Right lobe of liver (tissue), 6 donors: ENCODE measurements at places on chromosomes 3 and 15.

- no peak for DNase-seq
Observed at GRCh38 chr3:154678041-154678654, 248.2 kb upstream of the GPR149 start.

DNA sequence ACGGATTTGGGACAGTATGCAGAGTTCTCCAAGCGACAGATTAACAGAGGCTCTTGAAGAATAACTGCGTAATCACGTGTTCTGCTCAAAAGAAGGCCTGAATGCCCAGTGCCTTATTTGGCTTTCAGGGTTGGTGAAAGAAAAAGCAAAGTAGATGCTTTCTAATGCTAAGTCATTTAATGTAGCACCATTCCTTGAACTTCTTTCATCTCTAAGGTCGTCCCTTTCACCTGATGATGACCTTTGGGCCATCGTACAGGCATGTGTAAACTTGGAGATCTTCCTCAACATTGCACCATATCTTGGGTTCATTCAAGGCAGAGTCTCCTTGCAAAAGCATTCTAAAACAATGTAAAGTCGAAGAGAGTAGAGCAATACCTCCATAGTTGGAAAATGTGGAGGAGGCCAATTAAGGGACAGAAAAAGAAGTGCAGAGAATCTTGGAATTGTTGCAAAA is 48.9 kb downstream of the TMEM44 start:
- no peak for DNase-seq

GRCh38 chr15:47095833-47096232 is 621.5 kb upstream of the SEMA6D start:
- no peak for DNase-seq

DNA sequence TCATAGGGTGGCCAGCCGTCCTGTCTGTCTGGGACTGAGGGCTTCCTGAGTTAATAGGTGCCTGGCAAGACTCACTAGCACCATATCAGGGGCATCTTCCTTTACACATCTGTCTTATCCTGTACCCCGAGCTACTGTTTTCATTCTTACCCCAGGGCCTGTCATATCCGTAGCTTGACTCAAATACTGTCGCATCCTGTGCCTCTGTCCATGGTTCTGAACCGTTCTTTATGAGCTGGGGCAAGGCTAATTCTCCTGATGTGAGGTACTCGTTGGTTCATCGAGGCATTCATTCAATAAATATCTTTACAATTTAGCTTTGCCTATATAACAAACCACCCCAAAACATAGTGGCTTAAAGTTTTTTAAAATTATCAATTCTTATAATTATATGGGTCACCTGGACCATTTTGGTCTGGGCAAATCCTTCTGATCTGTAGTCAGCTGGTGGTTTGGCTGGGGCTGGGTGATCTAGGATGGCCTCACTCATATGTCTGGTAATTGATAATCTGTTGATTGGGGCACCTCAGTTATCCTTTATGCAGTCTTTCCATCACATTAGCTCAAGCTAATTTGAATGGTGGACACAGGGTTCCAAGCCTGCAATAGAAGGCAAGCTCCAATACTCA is 121.2 kb downstream of the TLE3 start:
- DNase-seq = no peak

DNA sequence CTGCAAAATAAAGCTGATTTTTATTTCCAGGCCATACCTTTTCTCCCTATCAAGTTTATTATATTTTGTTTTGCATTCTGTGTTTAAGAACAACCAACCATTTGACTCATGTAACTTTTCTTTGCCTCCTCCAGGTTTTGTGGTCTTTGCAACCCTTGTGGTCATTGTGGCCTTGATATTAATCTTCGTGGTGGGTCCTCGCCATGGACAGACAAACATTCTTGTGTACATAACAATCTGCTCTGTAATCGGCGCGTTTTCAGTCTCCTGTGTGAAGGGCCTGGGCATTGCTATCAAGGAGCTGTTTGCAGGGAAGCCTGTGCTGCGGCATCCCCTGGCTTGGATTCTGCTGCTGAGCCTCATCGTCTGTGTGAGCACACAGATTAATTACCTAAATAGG is 27.6 kb downstream of the NIPA2 start:
- DNase-seq = no peak

- DNase-seq = no peak
Observed at GRCh38 chr3:111763968-111764367, 95.1 kb upstream of the PHLDB2 start.

DNA sequence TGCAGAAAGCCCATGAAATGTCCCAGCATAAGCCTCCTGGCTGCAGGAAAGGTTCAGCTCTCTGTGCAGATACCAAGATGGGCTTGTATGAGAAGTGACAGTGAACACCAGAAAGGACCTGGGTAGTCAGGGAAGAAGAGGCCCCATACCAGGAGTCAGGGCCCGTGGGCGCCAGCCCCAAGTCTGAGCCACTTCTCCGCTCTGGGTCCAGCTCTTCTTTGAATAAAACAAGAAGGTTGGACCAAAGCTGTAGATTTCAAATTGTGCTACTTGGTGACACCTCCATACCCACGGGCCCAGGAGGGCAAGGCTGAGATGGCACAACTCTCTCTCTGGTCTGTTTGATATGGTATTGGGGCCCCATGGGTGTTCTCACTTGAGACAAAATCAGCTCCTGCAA is 261.5 kb downstream of the UACA start:
- no peak for DNase-seq

DNA sequence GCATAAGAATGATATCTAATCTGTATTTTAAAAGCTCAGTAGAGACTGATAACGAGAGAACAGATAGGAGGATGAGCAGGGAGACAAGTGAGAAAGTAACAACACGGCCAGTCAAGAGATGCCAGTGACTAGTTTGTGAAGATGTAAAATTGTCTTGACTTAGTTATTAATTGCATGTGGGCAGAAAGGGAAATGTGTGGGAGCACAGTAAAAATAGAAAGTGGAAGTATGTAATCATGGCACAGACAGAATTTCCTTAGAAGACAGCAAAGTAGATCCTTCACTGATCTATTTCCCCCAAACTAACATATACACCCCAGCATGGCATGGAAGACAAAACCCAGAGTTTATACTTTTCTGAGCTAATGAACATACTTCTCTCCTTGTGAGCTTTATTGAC is 344.5 kb downstream of the FGF12 start:
- DNase-seq = no peak

GRCh38 chr15:49435174-49435573 is 12.1 kb downstream of the FGF7 start:
- DNase-seq = no peak

- DNase-seq = peak; percentile 74
Observed at GRCh38 chr15:62853114-62853840, 189.3 kb upstream of the TPM1 start.

DNA sequence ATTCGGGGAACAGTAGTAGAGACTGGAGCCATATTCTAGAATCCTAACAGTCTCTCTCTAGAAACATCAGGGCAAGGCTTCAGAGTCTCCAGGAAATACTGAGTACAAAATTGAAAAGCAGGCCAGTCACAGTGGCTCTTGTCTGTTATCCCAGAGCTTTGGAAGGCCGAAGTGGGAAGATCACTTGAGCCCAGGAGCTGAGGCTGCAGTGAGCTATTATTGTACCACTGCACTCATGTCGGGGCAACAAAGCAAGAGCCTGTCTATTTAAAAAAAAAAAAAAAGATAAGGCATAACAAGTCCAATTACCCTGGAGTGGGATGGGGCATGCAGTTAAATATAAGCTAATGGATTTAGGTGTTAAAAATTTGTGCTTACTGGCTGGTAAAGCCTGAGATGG is 79.0 kb downstream of the SEMA6D start:
- no peak for DNase-seq

GRCh38 chr3:57173687-57174086 is 8.5 kb upstream of the IL17RD start:
- DNase-seq = no peak

DNA sequence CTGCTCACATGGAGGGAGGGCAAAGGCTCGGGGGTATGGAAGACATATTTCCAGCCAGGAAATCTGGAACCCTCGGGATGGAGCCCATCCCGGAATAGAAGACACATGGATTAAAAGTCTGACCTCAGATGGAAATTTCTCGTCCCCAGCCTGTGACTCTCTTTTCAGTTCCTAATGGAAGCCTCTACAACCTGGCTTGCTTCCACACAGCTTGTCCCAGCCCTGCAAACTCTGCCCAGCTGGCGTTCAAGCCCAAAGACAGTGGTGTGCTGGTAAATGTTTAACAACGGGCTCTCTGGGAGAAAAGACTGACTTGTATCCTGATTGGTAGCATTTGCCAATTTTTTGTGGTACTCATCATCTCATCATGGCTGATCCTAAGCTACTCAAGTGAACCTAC is 35.6 kb upstream of the TLE3 start:
- DNase-seq = peak; percentile 74

DNA sequence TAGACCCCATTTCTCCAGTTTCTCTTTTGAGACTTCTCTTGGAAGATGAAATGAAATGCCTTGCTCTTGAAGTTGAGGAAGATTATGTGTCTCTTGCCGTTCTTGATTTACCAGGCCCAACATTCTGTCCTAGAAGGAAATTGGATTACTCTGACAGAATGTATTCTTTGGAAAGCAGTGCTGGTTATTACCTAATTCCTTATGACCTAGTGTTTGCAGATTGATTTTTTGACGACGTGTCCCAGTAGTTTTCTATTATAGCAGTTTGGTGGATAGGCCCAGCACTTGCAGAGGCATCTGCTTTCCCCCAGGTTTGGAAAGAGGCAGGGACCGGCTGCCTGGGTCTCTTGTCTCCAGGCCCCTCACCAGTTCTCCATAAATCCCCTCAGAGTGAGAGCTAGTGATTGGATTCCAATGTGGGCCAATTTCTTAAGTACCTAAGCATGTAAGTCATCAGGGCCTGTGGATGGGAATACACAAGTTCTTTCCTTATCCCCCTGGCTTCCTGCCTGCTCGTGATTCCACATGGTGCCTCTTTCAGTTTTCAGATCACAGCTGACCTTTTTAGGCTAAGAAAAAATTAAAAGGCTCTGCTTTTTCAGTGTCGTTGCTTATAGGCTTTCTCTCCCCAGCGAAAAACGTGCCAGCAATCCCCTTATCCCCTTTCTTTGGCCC is 50.2 kb downstream of the EPHB3 start:
- no peak for DNase-seq

DNA sequence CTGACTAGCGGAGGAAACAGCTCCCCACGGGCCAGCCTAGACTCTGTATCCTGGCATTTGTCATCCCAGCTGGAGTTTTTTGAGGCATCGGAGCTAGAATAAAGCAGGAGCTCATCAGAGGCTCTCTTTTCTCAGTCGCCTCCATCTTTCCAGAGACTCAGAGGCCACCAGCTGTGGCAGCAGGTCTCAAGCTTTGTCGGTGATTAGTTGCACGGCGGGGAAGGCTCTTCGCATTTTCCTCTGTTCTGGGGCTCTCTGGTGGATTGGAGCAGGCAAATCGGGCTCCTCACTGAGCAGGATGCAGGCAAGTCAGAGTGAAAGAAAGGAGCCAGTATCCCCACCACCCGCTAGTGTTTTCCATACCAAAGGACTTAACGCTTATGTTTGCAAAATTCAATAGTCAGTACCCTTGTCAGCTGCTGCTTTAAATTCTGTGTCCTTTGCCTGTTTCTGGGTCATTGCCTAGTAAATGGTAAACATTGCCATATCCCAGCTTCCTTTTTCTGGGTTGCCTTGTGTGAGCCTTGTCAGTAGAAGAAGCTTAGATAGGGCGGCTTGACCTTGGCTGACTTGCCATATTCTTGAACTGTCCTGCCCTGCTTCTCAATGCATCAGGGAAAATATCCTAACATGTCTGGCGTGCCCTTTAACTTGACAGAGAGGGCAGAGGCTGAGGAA is 127.1 kb downstream of the PTPRG start:
- no peak for DNase-seq

DNA sequence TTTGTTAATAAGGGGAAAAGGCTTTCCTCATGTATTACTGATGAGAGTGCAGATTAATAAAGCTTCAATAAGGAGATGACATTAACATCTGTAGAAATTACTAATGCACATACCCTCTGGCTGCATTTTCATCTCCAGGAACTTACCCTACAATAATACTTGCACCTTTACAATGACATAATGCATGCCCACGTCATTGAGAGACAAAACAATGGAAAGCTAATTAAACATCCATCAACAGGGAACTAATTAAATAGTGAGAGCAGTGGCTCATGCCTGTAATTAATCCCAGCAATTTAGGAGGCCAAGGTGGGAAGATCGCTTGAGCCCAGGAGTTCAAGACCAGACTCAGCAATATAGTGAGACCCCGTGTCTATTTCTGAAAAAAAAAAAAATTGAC is 32.8 kb upstream of the DET1 start:
- DNase-seq = no peak

GRCh38 chr15:44720460-44721176 is 9.3 kb downstream of the B2M start:
- DNase-seq = no peak

DNA sequence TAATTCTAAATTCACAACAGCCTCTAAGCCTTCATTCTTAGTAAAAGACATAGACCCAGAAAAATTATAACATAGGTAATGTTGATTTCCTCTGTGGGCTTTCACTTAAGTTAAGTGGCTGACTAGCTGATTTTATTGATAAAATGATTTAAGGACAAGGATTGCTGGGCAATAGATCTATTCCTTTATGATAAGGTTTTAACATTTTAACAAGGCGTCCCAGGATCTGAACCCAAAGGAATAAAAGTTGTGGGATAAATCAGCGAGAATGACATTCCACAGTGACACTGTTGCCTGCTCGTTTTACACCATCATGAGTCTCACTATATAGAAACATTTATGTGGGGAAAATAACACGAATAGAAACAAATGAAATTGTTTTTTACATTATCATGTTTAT is 1151.0 kb downstream of the ZPLD1 start:
- no peak for DNase-seq

DNA sequence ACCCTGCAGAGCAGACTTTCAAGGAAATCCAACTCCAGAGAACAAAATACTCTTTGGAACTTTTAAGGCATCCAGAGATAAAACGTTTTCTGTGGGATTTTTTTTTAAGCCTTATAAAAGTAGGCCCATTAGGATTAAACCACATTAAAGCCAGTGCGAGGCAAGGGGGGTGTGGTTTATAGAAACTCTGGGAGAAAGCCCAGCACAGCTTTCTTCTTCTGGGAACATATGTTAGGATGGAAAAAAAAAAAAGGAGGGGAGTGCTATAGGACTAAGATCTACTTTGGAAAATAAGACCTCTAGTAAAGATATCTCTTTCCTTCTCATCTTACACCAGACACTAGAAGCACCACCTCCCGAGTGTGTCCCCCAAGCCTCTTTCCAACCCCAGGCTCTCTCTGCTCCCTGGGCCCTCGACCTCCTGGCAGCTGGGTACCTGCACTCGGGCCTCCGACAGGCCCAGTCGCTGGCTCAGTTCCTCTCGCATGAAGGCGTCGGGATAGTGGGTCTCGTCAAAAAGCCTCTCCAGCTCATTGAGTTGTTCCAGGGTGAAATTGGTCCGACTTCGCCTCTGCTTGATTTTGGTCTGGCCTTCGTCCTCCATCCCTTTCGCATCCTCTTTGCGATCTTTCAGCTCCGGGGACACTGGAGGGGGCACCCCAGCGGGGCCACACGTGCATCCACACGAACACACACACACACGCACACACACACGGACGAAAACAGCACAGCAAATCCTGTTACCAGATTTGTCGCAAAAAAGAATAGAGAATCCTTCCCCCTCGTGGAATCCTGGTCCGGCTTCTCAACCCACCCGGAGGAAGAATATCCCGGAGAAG is 3.8 kb downstream of the SHOX2 start:
- no peak for DNase-seq
